Stimulated activated CD4-positive, alpha-beta T cell treated with anti-CD3 and anti-CD28 coated beads, TNF-alpha, amount 100 ng/mL, for 4 hours (primary cell): ENCODE measurements at places on chromosomes 2 and 18.

DNA sequence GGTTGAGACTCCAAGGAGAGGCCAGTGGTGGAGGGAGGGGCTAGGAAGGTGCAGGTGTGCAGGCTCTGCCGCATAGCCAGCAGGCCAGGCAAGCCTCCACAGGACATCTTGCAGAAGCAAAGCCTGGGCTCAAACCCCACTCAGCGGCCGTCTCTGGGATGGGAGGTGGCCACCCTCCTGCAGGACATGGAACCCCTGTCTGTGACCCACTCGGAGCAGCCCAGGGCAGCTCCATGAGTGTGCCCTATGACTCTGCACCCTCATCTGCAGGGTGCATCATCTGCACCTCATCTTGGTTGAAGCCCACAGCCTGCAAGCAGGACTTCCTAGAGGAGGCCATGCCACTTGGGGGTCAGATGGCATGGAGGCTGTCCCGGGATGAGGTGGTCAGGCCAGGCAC is 46.3 kb downstream of the GPC1 start:
- no peak for DNase-seq

GRCh38 chr18:58473071-58473470 is 155.8 kb downstream of the ALPK2 start:
- DNase-seq = no peak

- DNase-seq = no peak
These were observed 171.2 kb downstream of the GLI2 start for GRCh38 chr2:120906914-120907313.

DNA sequence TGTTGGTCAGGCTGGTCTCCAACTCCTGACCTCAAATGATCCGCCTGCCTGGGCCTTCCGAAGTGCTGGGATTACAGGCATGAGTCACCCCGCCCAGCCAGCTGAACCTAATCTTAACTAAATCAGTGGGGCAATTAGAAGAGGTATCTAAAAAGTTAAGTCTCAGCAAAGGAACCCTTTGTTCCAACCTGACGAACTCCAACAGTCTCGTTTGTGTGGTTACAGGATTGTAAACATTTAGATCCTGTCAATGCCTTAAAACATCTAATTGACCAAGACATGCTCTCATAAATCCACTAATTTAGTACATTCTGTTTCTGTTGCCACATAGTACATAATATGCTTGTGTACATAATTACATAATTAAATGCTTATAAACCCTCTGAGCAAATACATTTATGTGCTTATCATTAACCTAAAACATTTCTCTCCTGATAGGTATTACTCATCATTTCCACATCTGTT is 31.1 kb upstream of the STK39 start:
- DNase-seq = no peak

- no peak for DNase-seq
These were observed 169.6 kb upstream of the BOD1L2 start for GRCh38 chr18:56977309-56977708.

DNA sequence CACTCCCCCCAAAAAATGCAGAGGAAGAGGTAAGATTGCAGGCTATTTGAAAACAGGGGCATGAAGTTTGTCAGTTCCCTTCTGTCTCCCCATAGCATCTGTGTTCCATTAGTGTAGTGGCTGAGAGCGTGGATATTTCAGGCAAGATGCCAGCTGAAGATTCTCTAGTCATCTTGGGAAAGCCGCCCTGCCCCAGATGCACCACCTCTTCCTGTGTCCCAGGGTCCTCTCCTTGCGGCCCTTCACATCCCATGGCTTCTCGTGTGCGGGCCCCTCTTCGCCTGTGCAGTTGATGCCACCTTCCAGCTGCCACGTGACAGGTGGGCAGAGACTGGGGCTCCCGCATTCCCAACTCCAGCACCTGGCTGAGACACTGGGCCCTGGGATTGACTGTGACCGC is 16.1 kb downstream of the TMEM127 start:
- DNase-seq = no peak

DNA sequence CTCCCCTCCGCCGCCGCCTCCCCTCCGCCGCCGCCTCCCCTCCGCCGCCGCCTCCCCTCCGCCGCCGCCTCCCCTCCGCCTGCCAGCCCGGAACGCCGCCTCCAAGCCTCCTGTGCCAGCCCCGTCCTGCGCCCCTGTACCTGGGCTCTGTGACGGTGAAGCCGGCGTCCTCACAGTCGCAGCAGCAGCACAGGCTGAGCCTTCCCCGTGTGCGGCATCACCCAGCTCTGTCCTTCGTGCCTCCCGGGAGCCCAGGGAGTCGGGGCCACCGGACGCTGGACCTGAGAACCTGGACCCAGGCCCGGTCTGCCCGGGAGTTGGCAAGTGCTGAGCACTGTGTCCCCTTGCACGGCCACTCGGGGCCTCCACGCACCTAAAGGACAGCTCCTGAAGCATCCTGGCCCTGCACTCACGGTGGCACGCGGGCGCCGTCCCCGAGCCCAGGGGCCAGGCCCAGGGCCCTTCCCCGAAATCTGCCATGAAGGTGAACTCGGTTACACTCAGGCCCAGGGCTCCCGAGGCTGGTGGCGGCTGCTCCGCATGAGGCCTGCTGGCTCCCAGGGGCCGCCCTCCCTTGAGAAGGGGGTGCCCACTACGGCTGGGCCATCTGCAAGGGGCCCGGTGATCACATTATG is 32.9 kb downstream of the RTP5 start:
- DNase-seq = no peak

DNA sequence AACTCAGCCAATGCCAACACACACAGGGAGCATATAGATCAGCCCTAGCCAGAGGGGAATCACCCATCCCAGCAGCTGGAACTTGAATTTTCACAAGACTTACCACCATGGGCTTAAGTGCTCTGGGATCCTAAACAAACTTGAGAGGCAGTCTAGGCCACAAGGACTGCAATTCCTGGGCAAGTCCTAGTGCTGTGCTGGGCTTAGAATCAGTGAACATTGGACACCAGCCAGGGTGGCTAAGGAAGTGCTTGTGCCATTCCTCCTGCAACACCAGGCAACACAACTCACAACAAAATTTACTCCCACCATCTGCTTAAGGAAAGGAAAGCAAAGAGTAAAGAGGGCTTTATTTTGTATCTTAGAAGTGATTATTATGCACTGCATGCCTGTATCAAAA is 38.9 kb downstream of the SRD5A2 start:
- DNase-seq = no peak

GRCh38 chr2:164797627-164798026 is 44.0 kb downstream of the COBLL1 start:
- no peak for DNase-seq

GRCh38 chr18:2982022-2982421 is 30.9 kb downstream of the LPIN2 start:
- no peak for DNase-seq

DNA sequence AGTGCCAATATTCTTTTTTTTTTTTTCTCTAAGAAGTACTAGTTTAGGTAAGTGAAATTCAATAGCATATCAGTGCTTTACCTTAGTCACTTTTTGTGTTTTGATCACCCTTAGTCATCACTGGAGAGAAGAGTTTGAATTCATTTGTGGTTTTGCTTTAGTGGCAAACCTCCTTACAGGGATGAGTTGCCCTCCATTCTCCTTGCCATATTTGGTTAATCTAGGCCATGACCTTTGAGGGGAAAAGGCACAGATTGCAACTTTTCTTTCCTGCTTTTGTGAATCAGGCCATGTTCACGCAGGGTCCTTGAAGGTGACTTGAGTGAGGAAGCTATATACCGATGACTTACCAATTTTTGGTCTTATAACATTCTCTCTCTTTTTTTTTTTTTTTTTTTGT is 34.4 kb downstream of the PLEKHA3 start:
- DNase-seq = no peak

DNA sequence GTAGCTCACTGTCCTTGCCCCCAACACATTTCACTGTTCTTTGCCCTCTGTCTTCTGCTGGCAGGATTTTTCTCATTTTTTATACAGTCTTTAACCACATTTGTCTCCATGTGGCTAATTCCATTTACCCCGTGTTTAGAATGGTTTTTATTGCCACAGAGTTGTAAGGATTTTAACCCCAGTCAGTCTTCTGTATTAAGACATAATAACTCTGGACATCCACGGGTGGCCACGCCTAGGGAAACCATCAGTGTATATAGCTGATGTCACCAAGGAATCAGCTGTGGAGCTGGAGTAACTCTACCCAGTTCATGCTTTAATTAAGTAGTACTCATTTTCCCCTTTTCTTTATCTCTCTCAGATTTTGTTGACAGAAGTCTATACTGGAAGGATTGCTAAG is 139.8 kb downstream of the MAP4K4 start:
- no peak for DNase-seq

- DNase-seq = no peak
These were observed 191.9 kb downstream of the ARL4C start for GRCh38 chr2:234304950-234305349.

- DNase-seq = no peak
These were observed 33.8 kb downstream of the TEX44 start for GRCh38 chr2:231626449-231626848.
